NCI-H1092 treated with DMSO at 0.1 percent for 48 hours (cell line): ENCODE measurements at places on chromosomes 6 and 20.

DNA sequence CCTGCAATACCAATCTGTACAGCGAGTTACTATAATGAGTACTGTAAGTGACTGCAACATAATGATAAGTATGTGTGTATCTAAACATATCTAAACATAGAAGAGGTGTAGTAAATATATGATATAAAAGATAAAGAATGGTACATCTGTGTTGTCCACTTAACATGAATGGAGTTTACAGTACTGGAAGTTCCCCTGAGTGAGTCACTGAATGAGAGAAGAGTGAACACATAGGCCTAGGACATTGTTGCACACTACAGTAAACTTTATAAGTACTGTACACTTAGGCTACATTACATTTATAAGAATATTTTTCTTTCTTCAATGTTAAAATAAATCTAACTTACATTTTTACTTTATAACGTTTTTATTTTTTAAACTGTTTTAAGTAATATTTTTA, 380.4 kb downstream of the MMUT start:
- DNase-seq = no peak

DNA sequence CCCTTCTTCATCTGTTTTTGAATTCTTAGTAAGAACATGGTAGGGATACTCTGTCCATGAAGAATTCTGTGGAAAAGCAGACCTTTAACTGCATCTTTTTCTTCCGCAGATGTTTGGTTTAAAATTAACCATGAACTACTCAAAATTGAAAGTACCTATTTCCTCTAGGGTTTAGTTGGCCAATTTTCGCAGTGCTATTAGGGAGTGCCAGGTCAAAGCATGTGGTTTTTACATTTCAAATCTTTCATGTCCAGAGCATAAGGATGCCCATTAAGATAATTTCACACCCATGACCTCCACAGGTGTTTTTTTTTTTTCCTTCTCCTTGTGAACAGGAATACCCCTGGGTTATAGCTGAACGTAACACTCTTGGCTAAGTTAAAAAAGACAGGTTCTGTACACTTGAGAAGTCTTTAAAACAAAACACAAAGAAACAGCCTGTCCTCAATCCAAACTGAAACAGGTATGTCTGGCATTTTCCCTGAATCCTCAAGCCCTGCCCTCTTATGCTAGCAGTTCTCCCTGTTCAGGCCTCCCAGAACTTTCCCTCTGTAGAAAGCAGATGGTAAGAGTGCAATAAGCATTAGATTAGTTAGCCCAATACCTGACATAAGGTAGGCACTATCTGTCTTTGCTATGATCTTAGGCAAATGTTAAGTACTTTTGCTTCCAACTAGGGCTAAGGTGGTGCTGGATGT, 67.1 kb downstream of the ELOVL5 start:
- no peak for DNase-seq

DNA sequence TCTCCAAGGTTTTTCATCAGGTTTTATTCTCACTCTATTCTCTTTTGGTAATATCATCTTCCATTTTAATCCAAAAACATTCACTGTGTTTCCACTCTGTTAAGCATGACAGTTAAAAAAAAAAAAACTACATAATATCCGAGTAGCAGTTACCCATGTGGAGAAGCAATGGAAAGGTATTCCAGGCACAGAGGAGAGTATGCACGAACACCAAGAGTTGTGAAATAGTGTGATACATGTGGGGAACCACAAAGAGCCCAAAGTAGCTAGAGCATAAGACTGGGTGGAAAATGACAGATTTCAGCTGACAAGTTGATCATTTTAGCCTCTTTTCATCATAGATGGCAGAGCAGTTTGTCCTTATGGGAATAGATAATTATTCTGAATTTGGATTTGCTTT, 19.9 kb upstream of the FBXL4 start:
- DNase-seq = no peak

DNA sequence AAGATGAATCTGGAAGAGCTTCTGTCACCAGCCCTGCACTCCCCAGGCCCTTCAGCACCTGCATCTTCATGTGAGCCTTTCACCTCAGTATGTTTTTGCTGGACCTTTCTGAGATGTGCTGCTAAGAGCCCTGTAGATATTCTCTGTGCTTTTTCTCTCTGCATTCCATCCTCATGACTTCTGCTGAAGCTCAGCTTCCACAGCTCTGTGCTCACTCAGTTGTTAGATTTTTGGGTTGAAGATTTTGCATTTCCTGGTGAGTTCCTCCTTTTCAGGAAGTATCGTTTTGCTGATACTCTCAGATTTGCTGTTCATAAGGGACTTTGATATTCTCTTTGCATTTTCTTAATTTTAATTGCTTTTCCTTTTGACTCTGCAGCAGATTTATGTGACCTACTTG, 18.3 kb downstream of the KIAA1586 start:
- DNase-seq = no peak

GRCh38 chr20:35630636-35631035, 15.0 kb downstream of the SPAG4 start:
- DNase-seq = no peak

DNA sequence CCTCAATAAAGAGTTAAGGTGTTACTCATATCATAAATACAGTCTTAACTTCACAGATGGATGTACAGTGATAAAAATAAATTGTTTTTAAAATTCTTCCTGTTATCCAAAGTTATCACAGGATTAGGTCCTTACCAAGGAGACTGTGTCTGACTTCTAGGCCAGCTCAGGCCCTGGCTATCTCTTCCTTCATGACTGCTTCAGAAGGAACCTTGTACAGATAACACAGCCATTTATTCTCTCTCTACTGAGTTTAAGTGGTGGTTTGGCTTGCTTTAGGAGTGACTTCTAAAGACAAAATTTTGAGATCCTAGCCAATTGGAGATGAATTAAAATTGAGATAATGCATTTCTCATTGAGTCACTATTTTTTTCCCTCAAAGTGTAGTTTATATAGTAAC, 40.8 kb upstream of the RNF182 start:
- DNase-seq = no peak

DNA sequence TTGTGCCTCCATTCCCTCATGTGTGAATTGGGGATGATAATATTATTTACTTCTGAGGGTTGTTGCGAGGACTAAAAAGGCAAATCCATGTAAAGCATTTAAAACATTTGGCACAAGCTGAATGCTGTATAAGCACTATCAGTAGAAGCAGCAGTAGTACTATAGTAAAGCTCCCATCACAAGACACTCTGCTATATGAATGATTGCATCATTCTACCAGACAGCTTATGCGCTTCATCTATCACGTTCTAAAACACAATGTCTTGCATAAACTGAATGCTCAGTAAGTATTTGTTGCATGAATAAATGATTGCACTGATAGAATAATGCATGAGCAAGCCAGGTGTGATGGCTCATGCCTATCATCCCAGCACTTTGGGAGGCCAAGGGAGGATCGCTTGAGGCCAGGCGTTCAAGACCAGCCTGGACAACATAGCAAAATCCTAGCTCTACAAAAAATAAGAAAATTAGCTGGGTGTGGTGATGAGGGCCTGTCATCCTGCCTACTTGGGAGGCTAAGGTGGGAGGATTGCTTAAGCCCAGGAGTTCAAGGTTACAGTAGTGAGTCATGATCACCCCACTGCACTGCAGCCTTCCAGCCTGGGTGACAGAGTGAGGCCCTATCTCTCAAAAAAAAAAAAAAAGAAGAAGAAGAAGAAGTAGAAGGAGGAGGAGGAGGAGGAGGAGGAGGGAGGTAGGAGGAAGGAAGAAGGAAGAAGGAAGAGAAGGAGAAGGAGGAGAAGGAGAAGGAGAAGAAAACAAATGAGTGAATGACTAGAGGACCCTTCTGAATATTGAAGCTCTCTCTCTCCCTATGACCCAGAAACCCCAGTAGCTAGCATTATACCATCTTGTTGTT, 50.0 kb upstream of the FOXO3 start:
- no peak for DNase-seq

DNA sequence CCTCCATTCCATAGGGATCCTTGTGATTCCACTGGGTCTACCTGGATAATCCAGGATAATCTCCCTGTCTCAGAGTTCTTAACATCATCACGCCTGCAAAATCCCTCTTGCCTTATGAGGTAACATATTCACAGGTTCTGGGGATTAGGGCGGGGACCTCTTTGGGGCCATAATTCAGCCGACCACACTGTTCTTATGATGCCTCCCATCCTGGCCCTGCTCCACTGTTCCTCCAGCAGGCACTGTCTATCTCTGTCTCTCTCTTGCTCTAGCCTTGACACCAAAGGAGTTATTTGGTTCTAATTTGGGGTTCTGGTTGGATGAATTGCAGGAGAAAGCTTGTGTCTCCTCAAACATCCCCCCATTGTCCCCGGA, 168.1 kb downstream of the NFATC2 start:
- no peak for DNase-seq

DNA sequence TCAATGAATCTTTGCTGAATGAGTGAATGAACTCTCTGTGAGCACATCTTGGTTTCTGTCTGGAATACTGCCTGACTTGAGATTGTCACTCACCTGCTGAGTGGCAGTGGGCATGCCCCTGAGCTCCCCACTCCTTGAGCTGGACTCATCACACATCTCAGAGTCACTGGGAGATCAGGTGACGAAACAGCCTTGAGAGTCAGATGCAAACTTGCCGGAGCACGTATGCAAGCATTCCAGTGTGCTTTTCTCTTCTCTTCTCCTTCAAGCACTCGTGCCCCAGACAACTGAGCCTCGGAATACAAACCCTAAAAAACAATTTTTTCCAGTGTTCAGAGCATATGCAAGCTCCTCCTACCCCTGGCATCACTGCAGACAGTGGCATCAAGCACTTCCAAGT, 9.4 kb upstream of the BMP7 start:
- no peak for DNase-seq

DNA sequence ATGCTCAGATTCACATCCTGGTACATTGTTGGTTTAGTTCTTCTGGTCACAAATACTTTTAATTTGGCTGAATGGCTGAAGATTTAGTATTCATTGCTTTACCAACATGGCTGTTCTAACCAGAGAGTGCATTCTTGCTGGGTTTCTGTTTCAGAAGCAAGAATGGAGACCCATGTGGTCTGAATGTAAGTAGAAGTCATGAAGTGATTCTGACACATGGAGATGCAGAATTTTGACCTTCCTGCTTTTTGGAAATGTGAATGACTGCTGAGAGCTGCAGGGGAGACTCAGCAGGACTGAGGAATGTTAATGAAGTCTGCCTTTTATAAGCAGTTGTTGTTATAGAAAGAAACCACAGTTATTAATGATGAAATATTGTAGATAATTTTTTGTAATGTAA, 576.1 kb upstream of the MARCKS start:
- no peak for DNase-seq

DNA sequence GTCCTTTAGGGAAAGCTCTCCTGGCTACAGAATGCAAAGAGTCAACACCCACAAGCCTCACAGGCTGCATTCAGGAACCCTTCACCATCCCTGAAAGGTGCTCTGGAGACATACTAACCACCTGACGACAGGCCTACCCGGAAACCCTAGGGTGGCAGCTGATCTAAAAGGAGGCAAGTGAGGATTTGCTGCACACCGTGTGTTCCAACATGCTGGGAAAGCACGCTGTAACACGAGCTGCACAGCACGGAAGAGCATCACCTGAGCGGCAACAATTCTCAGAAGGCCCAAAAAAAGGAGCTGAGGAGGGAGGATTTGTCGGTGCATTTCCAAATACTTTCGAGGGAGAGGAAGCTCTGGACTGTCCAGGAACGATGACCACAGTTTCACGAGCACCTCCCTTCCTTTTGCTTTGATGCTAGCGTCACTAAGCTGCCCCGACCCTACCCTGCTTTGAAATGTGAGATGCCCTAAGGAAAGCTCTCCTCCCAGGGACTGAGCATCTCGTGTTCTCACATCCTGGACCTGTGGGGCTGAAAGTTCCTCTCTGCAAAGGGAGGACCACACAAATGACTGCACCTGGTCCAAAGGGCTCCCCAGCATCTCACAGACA, 87.0 kb downstream of the PPP1R3G start:
- no peak for DNase-seq

- DNase-seq = no peak
Measured at GRCh38 chr6:87103977-87104601, 9.2 kb upstream of the CGA start.

GRCh38 chr6:4178737-4179333, 43.5 kb upstream of the ECI2 start:
- DNase-seq = no peak

GRCh38 chr6:64590965-64591675, 955.5 kb downstream of the PHF3 start:
- no peak for DNase-seq

DNA sequence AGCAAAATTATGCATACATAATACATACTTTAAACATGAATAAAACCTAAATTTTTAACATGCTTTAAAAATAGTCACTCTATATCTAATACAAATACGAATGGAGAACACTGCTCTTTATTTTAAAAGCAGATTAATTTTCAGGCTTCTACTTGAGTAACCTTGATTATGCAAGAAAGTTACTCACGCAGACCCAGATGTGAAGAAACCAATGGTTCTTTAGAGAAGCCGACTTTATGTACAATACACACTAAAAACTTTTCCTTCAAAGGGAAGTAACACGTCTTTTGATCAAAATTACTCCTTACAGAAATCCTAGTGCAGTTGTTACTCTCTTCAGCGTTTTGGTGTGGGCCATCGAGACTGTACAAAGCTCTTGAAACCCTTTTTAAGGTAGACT, 136.9 kb upstream of the SLC22A16 start:
- DNase-seq = no peak

GRCh38 chr6:158669145-158670035, 19.5 kb downstream of the SYTL3 start:
- no peak for DNase-seq

GRCh38 chr6:32194825-32195651, 2.6 kb upstream of the GPSM3 start:
- DNase-seq = peak; percentile 16
